ENCODE measurements at places on chromosomes 5 and 9. TPM values are rescaled to one million over a fixed set of nuclear protein-coding genes. Genes with fewer than 3 reads are reported as not detected.
A peak's percentile ranks its signal among the peaks of the same experiment; 100 is the strongest.

The FXN gene
- 16.9 TPM for total RNA-seq

The CDX1 gene
- 299 TPM for total RNA-seq

The FSTL4 gene
- 0.32 TPM for total RNA-seq

The SPZ1 gene
- not detected for total RNA-seq

The LAMC3 gene
- total RNA-seq, result 1.9 TPM

The WDR31 gene
- total RNA-seq, result 3.5 TPM

- DNase-seq, result peak; percentile 45
- no peak overlapping the region for H3K4me3 ChIP-seq
- no peaks in the 10 kb centered on the region for H3K4me1 ChIP-seq
- no peaks in the 10 kb centered on the region for H3K27me3 ChIP-seq
- H3K36me3 ChIP-seq, result no peaks in the 10 kb centered on the region
- H3K27ac ChIP-seq, result no peak overlapping the region
Measured at GRCh38 chr5:57887851-57888621, 405.4 kb upstream of the ACTBL2 start.

DNA sequence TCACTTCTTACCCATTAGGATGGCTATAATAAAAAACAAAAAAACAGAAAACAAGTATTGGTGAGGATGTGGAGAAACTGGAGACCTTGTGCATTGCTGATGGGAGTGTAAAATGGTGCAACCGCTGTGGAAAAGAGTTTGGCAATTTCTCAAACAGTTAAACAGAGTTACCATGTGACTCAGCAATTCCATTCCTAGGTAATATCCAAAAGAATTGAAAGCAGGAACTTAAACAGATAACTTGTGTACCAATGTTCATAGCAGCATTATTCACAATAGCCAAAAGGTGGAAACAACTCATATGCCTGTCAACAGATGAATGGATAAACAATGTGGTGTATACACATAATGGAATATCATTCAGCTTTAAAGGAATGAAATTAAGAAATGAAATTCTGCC is 28.9 kb downstream of the DCP2 start:
- no peak overlapping the region for H3K27ac ChIP-seq
- DNase-seq, result no peak
- no peaks in the 10 kb centered on the region for H3K4me1 ChIP-seq

- peak overlapping the region; percentile 37 for H3K4me3 ChIP-seq
- peak; percentile 51 for DNase-seq
- no peaks in the 10 kb centered on the region for H3K36me3 ChIP-seq
Measured at GRCh38 chr9:78032730-78033457, 1.3 kb upstream of the GNAQ start.

DNA sequence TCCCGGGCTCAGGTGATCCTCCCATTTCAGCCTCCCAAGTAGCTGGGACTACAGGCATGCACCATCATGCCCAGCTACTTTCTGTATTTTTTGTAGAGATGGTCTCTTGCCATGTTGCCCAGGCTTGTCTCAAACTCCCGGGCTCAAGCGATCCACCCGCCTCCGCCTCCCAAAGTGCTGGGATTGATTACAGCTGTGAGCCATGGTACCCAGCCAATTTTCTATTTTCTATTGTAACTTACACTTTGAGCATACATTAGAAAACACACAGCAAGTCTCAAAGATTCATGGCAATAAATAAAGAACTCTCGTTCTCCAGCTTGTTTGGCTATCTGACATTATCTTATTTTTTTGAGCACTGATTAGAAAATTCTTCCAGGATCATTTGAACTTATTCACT is 228.7 kb downstream of the ADAMTS6 start:
- H3K36me3 ChIP-seq, result no peaks in the 10 kb centered on the region
- no peaks in the 10 kb centered on the region for H3K27me3 ChIP-seq
- H3K4me1 ChIP-seq, result no peaks in the 10 kb centered on the region
- no peak overlapping the region for H3K27ac ChIP-seq

GRCh38 chr9:120110520-120110919 is 469.4 kb downstream of the CDK5RAP2 start:
- H3K4me1 ChIP-seq, result no peaks in the 10 kb centered on the region
- no peak for DNase-seq
- no peaks in the 10 kb centered on the region for H3K36me3 ChIP-seq
- H3K4me3 ChIP-seq, result no peak overlapping the region
- H3K27ac ChIP-seq, result no peak overlapping the region

DNA sequence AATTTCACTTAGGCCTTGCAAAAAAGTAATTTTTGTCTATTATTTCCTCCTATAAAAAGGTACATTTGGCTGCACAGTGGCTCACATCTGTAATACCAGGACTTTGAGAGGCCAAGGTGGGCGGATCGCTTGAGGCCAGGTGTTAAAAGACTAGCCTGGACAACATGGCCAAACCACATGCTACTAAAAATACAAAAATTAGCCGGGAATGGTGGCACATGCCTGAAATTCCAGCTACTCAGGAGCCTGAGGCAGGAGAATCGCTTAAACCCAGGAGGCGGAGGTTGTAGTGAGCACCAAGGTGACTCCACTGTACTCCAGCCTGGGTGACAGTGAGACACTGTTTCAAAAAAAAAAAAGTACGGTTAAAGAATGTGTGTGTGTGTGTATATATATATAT is 15.7 kb downstream of the NUP155 start:
- H3K4me1 ChIP-seq, result no peaks in the 10 kb centered on the region
- no peak overlapping the region for H3K27ac ChIP-seq
- H3K27me3 ChIP-seq, result no peaks in the 10 kb centered on the region
- H3K4me3 ChIP-seq, result no peak overlapping the region
- no peak for DNase-seq
- H3K36me3 ChIP-seq, result no peaks in the 10 kb centered on the region

GRCh38 chr9:107751567-107752210 is 262.1 kb upstream of the KLF4 start:
- H3K27ac ChIP-seq, result peak overlapping the region; percentile 69
- H3K27me3 ChIP-seq, result no peaks in the 10 kb centered on the region
- H3K4me3 ChIP-seq, result no peak overlapping the region
- peaks cover 12% of the 10 kb centered on the region for H3K4me1 ChIP-seq
- peak; percentile 78 for DNase-seq

DNA sequence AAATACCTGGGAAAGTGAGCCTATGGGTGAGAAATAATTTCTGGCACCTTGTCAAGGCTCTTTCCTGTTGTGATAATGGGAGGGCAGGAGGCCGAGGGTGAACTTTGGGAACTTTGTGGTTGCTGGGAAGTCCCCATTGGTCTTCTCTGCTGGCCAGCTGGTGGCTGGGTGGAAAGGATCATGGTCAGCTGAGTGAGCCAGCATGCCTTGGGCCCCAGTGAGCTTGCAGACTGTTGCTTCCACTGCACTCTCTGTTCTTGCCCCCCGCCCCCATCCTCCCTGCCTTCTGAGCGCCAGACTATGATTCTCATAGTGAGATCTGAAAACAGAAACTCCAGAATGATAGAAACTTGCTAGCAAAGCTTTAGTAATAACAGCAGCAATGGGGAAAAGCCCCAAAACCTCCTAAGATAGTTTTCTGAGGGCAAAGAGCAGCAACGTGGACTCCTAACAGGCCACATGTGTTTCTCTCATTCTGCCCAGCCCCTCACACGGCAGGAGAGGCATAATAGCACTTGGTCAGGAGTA is 139.2 kb upstream of the SMARCA2 start:
- H3K4me1 ChIP-seq, result no peaks in the 10 kb centered on the region
- no peak for DNase-seq
- H3K4me3 ChIP-seq, result no peak overlapping the region
- H3K27me3 ChIP-seq, result no peaks in the 10 kb centered on the region
- H3K36me3 ChIP-seq, result no peaks in the 10 kb centered on the region

All from colonic mucosa (tissue), 4 donors.